ENCODE measurements at places on chromosomes 5 and 9.
A peak's percentile ranks its signal among the peaks of the same experiment; 100 is the strongest.

DNA sequence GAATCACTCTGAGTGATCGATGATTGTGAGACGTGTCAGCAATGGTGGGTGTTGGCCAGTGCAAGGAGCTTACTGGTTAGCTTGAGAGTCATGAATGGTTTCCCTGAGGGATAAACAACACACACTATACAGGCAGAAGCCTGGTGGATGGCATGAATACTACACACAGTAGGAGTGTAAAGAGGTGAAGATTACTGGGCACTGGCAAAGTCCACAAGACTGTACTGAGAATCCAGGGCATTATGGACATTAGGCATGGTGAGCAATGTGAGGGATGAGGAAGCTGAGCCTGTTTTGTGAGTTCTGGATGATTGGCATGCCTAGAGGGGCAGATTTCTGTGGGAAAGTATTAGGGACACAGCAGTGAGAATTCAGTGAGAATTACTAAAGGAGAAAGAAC, 71.3 kb downstream of the KDM4C start:
- DNase-seq, result no peak

DNA sequence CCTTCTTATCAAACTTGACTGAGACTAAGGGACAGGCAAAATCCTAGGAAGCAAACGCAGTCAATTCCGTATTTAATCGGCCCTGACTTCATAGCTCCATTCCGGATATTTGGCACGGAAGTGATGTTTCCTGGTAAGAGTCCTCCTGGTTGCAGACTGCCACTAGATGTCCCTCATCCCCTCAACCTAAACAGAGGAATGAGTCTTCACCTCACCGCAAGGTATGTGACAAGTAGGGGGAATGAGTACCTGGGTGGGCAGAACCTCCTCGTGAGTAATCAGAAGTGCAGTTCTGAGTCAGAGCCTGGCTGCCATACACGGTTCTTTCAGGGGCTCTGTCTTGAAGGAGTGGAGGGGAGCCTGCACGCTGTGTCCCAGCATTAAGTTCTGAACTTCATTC, 173.6 kb downstream of the MUSK start:
- DNase-seq, result no peak

GRCh38 chr9:137148661-137149060, 9.7 kb downstream of the GRIN1 start:
- no peak for DNase-seq

GRCh38 chr9:96327694-96328352, 25.8 kb upstream of the HSD17B3 start:
- DNase-seq, result peak; percentile 34

DNA sequence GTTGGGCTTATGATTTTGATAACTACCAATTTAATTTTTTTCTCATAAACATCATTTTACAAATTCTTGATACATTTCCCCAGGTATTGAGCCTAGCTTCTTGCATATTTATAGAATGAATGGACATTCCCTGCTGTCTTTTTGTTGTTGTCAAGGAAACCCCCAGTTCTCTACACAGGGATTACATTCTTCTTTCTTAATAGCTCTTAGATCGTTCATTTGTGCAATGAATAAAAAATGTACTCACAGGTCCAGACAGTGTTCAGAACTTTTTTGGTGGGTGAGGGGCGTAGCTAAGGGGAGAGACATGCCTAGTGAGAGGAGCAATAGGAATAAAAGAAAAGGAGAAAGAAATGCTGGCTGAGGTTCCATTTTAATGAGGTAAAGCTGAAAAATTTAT, 58.6 kb downstream of the VCAN start:
- DNase-seq, result peak; percentile 30

DNA sequence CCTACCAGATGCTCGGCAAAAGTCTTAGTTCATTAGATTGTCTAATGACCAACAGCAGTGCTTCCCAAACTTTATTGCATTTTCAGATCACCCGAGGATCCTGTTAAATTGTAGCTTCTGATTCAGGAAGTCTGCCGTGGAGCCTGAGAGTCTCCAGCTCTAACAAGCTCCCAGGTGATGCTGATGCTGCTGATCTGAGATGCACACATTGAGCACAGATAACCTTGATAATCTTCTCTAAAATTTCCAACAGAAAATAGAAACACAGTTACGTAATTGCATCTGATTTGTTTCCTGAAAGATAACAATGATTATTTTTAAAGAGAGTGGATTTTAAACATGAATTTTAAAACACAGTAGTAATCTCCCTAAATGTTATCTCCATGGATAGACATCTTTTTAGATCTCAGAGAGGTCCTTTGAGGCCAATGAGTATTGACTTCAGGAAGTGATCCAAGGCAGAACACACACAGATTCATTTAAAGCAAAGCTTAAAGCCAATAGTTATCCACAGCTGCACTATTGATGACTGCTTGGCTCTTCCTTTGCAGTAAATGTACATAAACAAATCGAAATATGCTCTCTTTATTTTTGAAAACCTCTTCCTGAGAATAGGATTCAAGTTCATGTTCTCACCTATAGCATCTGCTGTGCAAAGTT, 122.8 kb upstream of the TNPO1 start:
- DNase-seq, result no peak

GRCh38 chr5:68898951-68899471, 194.8 kb upstream of the SLC30A5 start:
- DNase-seq, result peak; percentile 68

GRCh38 chr5:168961681-168962080, 339.3 kb downstream of the SLIT3 start:
- no peak for DNase-seq

DNA sequence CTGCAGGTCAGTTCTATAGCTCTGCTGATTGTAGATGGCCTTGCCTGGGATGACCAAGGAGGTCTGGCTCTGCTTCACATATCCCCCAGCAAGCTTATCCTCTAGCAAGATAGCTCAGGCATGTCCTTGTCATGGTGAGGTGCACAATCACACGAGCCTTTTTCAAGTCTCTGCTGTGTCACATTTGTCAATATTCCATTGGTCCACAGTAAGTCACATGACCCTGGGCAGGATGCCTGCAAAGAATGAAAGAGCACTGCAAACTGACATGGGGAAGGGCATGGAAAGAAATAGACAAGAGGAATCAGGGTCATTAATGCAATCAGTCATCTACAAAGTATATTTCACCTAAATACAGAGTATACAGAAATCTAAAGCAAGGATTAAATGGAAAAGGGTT, 142.0 kb downstream of the RORB start:
- DNase-seq, result no peak

DNA sequence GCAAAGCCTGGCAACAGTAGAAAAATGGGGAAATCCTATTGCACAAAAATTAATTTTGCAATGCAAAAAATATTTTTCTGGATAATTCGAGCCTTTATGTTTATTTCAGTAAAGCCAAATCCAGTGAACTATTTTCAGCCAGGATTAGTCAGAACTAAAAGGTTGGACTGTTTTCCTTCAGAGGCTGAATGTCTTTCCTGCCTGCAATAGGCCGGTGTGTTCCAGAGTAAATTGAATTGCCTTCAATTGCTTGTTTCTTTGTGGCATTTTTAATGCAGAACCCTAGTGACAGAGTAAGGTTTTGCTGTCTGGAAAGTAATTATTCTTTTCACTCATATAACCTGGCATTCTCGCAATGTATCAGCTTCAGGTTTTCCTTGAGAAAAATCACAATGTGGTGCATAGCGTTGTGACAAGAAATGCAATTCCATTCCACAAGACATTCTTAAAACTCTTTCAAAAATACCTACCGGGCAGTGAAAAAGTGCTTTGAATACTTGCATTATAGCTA, 183.7 kb downstream of the GLIS3 start:
- DNase-seq, result no peak

- DNase-seq, result no peak
These were observed 53.0 kb upstream of the CNTLN start for GRCh38 chr9:17081814-17082213.

GRCh38 chr9:125436613-125437443, 175.2 kb downstream of the GAPVD1 start:
- no peak for DNase-seq

DNA sequence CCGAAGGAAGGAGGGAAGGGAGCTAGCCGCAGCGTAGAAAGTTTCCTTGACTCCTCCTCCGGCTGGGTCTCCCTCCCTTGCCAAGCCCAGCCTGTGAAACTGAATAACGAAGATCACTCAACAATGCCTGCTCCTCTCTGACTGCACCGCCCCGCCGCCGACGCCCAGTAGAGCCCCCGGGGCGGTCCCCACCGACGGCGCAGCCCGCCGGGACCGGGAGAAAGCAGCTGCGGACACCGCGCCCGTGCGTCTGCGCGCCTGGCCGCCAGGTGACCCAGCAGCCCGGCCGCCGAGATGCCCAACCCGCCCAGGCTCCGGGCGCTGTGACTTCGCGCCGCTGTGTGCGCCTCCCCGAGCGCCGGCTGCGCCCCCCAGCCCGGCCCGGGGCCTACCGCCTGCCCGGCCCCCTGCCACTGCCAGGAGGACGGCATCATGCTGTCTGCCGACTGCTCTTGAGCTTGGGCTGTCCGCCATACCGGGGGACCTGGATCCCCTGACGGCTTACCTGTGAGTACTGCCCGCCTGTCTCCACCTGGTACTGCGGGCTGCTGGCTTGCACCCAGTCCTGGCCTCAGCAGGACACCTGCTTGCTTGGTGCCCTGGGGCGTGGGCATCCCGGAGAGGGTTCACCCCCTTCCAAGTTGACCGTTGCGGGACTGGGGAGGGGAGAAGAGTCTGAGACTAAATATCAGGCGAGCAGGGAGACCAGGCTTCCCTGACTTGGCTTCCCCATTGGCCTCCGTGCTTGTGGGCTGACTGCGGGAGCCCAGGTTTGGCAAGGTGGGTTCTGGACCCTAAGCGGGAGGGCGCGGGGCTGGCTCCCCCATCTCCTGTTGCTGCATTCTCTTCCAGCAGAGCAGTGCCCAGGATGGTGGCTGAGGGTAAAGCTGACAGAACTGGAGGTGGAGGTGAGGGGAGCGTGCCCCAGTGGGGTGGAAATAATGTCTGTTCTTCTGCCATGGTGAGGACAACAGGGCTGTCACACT, 26.2 kb upstream of the SPTLC1 start:
- DNase-seq, result no peak

DNA sequence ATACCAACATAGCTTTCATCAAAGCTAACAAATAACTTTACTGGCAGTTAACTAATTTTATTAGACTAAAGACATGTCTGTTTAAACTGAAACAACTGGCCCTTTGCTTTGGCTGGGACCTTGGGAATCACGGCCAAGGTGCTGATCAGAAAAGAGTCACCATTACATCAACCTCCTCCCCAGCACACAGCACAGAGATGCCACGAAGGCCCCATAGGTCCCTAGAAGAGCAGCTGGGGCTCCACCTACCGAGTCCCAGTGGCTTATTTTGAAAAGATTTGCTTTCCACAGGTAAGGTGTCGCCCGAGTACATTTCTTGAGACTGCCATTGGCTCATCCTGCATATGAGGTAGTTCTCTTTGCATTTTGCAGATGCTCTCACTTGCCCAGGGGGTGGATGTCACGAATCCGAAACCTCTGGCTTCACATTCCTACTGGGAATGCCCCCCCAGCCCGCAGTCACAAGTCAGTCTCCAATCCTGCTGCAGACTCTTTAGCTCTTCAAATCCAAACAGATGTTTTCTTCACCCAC, 18.8 kb upstream of the HSD17B3 start:
- no peak for DNase-seq

- DNase-seq, result no peak
These were observed at the start of gene INSL4 for GRCh38 chr9:5231212-5231611. INSL4 (plus strand) TSS chr9:5231419; CDS start chr9:5231524, 105 bp downstream.

DNA sequence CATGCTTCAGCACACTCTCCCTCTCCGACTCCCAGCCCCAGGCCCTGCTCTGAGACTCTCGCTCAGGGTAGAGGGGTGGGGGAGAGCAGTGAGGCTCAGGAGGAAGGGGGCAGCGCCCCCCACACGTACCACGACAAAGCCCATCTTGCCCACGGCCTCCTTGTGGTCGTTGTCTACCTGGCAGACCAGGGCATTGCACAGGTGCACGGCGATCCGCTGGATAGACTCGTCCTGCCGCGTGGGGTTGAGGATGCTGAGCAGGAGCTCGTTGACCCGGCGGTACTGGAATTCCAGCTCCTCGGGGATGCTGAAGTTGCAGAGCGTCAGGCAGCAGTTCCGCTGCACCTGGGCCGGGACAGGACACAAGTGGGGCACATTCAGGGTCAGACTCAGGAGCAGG, 18.5 kb upstream of the ZDHHC12 start:
- DNase-seq, result no peak

- no peak for DNase-seq
These were observed 414 bp downstream of the WDR38 start for GRCh38 chr9:124853605-124854143.

DNA sequence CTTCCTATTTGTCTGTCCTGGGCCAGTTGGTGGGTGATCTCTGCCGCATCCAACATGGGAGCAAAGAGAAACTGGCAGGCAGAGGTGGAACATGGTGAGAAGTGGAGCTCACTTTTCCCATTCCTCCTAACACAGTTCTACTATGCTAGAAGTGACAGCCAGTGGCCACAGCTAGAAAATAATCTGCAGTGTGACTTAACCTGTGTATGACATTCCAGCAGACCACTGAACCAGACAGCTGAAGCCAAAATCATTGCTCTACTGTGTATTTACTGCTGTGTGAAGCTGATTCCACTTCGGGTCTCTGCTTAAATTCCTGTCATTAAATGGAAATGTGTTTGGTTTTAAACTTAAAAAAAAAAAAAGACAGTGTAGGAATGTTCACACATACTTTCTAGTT, 523.0 kb downstream of the MTRR start:
- no peak for DNase-seq

- DNase-seq, result no peak
These were observed 45.0 kb upstream of the POMT1 start for GRCh38 chr9:131457746-131458145.

All from fibroblast of skin of left quadriceps (primary cell).